ENCODE measurements at places on chromosomes 2 and 18.

- no peak for DNase-seq
Observed at GRCh38 chr2:113088213-113088992, 20.6 kb downstream of the IL1F10 start.

- DNase-seq: no peak
Observed at GRCh38 chr2:158174495-158174894, 72.8 kb downstream of the UPP2 start.

DNA sequence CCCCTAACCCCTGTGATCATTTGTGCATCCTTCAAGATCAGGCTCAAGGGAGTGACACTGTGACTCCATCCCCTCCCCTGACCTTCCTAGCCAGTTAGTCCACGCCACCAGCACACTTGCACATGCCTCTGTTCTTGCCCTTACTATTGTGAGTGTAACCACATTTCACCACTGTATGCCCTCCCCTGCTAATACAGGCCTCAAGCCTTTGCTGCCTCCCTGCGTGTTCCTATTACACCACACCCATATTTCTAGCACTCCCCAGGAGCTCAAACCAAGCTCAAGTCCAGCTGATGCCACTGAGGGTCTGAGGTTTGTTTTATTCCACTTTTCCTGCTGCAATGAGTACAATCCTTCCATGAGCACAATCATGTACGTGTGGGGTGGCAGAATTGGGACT is 288.9 kb upstream of the FBXO11 start:
- no peak for DNase-seq

- DNase-seq: peak; percentile 54
Observed at GRCh38 chr2:230925879-230926765, 1.1 kb upstream of the GPR55 start.

DNA sequence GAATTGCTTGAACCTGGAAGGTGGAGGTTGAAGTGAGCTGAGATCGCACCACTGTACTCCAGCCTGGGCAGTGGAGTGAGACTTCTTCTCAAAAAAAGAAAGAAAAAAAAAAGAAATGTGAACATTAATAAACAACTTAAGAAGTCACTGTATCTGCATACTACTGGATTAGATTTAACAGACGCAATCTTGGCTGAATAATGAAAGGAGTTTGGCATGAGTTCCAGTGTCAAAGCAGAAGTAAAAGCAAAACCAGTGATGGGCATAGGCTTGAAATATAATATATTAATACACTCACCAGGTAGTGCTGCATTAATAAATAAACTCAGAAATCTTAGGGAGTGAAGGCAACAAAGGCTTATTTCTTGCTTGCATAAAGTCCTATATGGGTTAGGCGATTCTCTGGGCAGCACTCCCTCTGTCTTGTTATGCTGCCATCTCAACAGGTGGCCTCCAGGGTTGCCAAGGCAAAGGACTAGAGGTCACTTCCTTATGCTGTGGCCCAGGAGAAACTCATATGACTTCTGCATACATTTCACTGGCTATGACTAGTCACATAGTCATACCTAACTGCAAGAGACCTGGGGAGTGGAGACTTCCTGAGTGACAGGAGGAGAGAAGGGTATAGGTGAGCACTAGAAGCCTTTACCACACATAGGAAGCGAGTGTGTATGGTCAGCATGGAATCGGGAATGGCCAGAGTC is 296.2 kb upstream of the SPRED2 start:
- DNase-seq: peak; percentile 98

DNA sequence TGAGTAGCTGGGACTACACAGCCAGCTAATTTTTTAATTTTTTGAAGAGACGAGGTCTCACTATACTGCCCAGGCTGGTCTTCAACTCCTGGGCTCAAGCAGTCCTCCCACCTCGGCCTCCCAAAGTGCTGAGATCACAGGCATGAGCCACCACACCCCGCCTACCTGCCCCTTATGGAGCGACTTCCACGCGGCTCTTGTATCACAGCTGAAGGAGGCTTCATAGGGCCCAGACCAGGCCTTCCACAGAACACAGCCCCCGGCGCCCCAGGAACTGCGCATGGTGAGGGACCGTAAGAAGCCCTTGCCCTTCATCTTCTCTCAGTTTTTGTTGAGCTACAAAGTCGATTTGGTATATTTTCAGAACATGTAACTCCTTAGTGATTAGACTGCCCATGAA is 220.3 kb downstream of the KLHL29 start:
- DNase-seq: no peak

DNA sequence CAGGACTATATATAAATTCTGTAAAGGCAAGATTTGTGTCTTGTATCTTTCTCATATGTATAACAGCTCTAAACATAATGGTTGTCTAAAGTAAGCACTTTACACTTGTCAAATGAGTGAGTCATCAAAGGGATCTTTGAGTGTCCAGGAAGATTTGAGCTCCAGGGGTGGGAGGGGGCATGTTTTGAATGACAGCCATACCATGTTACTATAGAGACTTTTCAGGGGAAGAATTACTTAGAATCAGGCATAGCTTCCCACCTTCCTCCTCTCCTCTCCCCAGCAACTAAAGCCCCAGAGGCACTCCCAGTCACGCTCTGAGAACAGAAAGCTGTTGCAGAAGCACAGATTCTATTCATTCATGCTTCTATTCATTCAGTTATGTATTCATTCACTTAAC is 65.8 kb upstream of the ALK start:
- peak; percentile 9 for DNase-seq

DNA sequence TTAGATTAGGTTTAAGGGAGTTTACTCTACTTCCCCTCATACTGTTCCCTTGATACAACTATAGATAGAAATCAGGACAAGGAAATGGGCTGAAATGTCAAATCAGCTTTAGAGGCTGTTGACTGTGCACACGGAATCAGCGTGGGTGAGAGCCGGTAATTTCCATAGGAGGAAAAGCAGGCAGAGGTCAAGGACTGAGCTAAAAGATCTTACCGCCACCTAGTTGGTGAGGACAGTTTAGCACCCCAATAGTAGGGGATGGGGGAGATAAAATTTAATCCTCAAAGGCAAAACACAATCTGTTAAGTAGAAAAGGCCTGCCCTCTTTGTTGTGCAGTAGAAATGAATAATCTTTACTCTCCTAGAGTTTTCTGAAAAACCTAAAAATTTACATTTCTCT is 1154.5 kb upstream of the CHAC2 start:
- DNase-seq: peak; percentile 1

DNA sequence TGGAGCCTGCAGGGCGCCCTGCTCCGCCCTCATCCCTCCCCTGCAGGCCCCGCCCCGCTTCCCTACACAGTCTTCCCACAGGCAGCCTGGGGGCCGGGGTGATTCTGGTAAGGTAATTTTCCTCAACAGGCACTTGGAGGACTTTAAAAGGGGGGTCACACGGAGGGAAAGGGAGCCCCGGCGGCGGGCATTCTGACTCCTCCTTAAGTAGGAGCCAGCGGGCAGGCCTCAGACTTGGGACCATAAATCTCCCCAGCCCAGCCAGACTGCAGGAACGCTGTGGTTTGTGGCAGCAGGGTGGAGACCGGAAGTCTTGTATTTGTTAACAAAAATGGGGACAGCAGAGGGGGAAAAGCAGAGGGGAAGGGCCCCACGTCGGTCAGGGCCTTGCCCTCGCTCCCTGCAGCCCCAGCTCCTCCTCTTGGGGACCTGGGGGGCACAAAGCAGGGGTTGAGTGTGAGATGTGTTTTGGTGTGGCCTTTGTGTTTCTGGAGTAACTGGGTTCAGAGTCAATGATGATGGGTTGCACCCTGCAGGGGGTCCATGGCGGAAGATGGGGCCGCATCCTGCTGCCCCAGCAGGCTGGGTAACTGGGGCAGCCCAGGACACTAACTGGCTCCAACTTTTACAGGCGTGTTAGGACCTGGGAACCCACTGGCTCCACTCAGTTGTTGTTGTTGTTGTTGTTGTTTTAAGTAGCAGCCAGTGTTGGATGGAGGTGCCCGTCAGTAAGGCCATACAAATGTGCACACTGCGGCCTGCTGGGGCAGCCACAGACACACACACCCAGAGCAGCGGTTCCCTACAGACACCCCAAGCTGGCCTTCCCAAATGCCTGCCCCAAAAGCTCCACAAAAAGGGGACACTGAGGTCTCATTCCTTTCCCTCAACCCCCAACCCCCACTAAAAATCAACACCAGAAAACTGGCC is 27.7 kb downstream of the SMAD7 start:
- no peak for DNase-seq

- DNase-seq: peak; percentile 39
Observed at GRCh38 chr2:140695155-140695554, 1435.7 kb downstream of the LRP1B start.

DNA sequence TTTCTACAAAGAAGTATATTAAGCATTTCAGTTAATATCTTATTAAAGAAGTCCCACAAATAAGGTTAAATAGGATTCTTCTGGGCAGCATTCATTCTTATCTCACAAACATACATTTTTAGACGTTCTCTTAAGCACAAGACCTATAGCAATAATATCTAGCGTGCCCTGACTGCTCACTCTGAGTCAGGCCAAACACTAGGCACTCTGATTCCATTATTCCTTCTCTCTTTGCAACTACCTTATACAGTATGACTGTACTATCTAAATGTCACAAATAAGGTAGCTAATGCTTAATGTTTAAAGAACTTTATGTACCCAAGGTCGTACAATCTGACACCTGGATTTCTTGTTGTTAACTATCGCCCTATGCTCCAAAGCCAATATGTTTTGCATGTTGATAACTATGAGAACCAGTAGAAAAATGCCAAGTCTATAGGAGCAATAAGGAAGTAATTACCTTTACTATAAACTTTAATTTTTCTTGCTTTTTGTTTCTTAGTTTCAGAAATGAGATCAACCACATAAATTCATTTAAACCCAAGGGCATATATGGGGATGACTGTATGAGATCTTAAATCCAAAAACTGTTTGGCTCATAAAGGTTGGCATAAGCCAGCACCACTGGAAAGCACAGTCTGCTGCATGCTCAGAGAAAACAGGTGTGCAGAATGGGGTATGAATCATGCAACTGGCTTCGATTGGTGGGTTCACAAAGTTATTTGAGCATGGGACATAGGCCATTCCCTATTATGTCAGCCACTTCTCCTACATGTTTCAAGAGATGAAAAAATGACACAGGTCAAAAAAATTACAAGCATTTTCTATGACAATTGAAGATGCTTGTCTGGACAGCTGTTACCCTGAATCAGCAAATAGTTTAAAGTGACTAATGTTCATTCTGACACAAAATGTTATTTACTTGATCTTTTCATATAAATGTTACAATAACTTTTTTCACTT is 352.0 kb downstream of the IRS1 start:
- peak; percentile 99 for DNase-seq

DNA sequence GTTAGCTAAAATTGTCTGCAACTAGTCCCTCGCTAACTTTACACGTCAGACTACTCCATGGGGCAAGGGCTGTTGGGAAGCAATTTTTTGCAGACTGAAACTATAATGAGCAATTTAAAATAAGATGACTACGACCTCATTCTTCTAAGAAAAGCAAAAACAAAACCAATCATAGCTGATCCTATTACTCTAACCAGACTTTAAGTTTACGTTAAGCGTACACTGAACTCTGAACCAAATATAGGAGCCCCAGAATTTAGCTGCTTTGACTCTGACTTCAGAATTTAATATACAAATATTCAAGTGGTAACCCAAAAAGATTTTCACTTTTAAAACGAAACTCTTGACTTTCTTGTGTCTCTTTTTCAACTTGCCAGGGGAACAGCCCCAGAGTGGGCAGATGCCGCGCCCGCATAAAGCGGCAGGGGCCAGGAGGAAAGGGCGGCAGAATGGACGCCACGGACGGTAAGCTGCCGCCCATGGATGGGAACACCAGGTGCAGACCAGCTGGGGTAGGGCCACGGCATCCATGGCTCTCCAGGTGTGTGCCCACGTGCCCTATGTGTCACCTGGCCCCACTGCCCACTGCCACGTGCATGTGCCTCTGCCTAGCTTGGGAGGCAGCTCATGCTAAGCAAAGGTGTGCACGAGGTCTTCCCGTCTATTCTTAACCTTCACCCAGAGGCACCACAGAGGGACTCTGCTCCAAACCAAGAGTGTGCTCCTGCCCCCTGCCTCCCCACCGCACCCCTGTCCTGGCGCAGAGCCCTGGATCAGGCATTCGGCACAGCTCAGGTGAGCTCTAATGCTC is 217.6 kb downstream of the HDAC4 start:
- no peak for DNase-seq

DNA sequence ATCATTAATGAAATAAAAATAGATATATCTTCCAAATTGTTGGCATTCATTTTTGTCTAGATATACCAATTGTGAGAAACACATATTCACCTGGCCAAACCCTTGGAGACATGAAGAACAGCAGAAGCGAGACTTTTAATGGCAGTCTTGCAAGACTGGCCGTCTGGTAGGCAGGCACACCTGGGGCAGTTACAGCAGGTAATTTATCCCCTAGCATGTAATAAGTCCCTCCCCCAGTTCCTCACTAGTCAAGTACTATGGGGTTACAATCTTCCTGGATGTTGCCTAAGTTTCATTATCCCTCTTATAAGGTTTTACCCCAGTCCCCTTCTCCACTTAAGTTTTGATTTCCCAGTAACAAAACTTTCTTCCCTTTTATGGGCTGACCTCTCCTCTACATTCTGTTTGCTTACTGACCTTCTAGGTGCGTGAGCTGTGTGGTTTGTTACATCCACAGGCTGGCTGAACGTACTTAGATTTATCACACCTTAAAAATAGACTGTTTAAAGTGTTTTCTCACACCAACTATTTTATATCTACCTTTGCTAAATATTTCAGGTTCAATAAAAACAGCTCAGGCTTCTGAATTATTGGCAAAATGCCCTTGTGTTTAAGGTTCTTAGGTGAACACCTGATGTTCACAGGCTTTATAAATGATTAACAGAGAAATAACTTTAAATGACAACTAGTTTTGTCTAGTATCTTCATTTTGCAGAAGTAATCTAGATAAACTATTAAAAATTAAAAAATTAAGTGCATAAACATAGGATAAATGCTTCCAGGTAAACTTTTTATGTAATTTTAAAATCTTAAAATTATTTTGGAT is 365.0 kb upstream of the TFPI start:
- DNase-seq: no peak

- DNase-seq: no peak
Observed at GRCh38 chr18:25223211-25223610, 128.8 kb downstream of the ZNF521 start.

Measured in bronchial epithelial cell (primary cell).